Activated naive CD4-positive, alpha-beta T cell treated with anti-CD3 and anti-CD28 coated beads for 36 hours (primary cell): ENCODE measurements at places on chromosomes 1 and 21. TPM values are rescaled to one million over a fixed set of nuclear protein-coding genes. Genes with fewer than 3 reads are reported as not detected.

DNA sequence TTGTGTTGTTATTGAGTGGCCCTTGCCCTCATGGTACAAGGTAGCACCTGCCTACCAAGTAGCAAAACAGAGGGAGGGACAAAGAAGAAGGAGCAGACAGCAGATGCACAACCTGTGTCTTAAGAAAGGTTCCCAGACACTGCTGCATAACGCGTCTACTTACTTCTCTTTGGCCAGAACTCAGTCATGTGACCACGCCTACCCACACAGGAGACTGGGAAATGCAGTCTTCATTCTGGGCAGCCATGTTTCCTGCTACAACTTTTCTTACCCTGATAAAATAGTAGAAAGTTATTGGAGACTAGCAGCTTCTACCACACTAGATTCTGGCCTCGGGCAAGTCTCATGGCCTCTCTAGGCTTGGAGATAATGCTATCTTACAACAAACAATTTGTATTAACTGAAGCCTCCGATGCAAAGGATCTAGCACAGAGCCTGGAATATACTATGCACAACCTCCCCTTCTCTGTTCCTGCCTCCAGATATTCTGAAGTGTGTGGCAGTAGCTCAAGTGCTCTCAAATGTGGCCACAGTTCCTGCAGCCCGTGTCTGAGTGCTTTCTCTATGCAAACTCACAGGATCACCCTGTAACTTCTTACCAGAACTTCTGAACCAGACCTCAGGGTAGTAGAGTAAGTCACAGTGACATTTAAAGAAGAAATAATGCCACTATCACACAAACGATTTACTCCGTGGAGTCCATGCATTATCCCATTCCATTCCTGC, 34.1 kb upstream of the BTG2 start:
- no peaks in the 10 kb centered on the region for H3K36me3 ChIP-seq
- H3K4me3 ChIP-seq, result no peak overlapping the region
- H3K4me1 ChIP-seq, result peaks cover 45% of the 10 kb centered on the region
- peak overlapping the region; percentile 69 for H3K27ac ChIP-seq
- no peaks in the 10 kb centered on the region for H3K27me3 ChIP-seq

DNA sequence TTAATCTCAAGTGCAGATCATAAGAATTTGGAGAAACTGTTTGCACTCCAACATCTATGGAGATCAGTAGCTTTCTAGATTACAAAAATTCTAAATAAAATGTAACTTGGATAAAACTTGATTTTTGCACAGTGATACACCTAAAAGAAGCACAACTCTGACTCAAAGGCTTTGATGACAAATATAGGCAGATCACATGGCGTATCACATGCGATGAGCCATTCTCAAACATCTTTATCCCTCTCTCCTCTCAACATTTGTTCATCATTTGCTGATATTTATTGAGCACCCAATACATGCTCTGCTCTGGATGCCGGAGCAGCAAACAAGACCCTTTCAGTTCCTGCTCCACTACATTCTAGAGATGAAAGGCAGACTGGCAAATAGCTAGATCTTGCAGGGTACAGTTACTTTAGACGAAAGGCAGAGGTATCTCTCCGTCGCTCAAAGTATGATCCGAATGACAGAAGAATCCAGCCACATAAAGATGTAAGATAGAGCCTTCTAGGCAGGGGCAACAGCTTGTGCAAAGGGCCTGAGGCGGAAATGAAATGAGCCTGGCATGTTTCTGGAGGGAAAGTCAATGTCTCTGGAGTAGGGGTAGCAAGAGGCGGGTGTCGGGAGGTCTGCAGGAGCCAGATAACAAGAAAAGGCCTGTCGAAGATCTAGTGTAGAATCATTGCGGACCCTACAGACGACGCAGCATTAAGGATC, 145.8 kb upstream of the ERRFI1 start:
- H3K4me1 ChIP-seq, result peaks cover 24% of the 10 kb centered on the region
- no peak for DNase-seq
- no peak overlapping the region for H3K27ac ChIP-seq
- no peaks in the 10 kb centered on the region for H3K36me3 ChIP-seq

DNA sequence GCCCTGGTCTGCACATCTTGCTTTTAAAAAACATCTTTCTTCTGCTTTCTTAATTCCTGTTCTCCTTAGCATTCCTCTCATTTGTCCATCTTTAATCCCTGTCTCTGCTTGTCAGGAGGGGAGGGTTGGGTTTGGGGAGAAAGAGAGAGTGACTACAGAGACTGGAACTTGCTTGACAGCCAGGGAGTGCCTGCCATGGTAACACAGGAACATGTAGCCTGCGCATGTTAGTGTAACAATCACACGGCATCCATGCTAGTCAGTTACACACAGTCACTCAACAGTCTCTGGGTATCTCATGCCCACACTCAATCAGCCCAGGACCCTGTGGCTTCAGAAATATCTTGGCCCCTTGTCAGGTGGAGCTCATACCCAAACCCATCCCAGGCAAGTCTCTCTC, 818 bp upstream of the TFAP2E start:
- H3K27ac ChIP-seq, result no peak overlapping the region
- peaks cover 20% of the 10 kb centered on the region for H3K27me3 ChIP-seq
- no peak overlapping the region for H3K4me3 ChIP-seq
- no peak for DNase-seq
- peaks cover 7% of the 10 kb centered on the region for H3K4me1 ChIP-seq
- H3K36me3 ChIP-seq, result no peaks in the 10 kb centered on the region

- no peaks in the 10 kb centered on the region for H3K36me3 ChIP-seq
- DNase-seq, result no peak
- H3K27ac ChIP-seq, result no peak overlapping the region
- no peak overlapping the region for H3K4me3 ChIP-seq
These were observed 105.5 kb downstream of the LYPLAL1 start for GRCh38 chr1:219279017-219279770.

Gene GNAT2
- total RNA-seq, result 0.22 TPM

DNA sequence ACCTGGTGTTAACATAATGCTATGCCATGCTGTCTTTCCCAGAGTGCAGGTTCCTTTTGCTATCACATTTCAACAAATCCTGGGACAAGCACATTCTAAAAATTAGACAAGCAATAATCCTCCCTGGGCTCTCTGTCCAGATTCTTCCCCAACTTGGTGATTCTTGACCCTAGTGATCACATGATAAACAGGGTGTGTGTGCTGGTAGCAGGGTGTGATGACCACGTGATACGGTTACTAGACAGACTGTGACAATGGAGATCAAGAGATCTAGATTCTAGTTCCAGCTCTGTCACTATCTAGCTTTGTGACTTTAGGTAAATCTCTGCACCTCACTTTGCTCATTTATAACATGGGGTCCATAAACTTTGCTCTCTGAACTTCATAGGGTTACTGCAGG, 61.9 kb upstream of the HSD17B7 start:
- no peak overlapping the region for H3K27ac ChIP-seq
- no peaks in the 10 kb centered on the region for H3K36me3 ChIP-seq
- DNase-seq, result no peak
- H3K4me1 ChIP-seq, result no peaks in the 10 kb centered on the region

Gene BEST4
- total RNA-seq, result 0.79 TPM

GRCh38 chr1:85850238-85850637, 142.0 kb upstream of the ZNHIT6 start:
- no peak for DNase-seq
- H3K27ac ChIP-seq, result no peak overlapping the region
- no peaks in the 10 kb centered on the region for H3K27me3 ChIP-seq
- H3K4me3 ChIP-seq, result no peak overlapping the region
- no peaks in the 10 kb centered on the region for H3K4me1 ChIP-seq
- no peaks in the 10 kb centered on the region for H3K36me3 ChIP-seq

DNA sequence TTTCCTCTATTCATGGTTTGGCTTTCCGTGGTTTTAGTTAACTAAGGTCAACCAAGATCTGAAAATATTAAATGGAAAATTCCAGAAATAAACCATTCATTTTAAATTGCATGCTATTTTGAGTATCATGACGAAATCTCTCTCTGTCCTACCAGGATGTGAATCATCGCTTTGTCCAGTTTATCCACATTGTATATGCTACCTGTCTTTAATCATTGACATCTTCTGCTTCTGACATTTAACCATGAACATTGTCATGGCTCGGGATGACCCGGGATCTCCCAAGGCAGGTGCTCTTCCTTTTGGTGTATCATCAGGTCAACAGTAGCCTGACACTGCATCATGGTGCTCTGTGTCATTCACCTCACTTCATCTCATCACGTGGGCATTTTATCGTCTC, 125.5 kb upstream of the HNRNPU start:
- H3K4me3 ChIP-seq, result no peak overlapping the region
- H3K36me3 ChIP-seq, result no peaks in the 10 kb centered on the region
- no peaks in the 10 kb centered on the region for H3K4me1 ChIP-seq
- no peak for DNase-seq

- H3K4me3 ChIP-seq, result no peak overlapping the region
- no peaks in the 10 kb centered on the region for H3K4me1 ChIP-seq
- no peaks in the 10 kb centered on the region for H3K36me3 ChIP-seq
- no peak overlapping the region for H3K27ac ChIP-seq
These were observed 62.9 kb downstream of the TRABD2B start for GRCh38 chr1:47934243-47934805.

DNA sequence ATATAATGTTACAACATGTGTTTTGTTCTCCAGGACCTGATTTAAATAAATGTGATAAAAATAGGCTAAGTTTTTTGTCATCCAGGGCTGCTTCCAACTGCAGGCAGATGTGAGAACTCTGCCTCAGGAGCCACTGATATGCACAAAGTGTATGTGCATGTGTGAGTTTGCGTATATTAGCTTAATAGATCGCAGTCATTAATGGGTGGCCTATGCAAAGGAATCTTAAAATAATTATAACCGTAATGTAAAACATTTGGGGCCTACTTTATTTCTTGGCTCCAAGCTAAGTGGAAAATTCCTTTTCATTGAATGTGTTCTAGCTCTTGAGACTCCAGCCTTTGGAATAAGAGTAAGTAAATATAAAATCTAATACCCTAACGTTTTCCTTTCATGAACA, 16.8 kb downstream of the DHX9 start:
- no peak overlapping the region for H3K4me3 ChIP-seq
- H3K27me3 ChIP-seq, result no peaks in the 10 kb centered on the region
- DNase-seq, result no peak
- H3K4me1 ChIP-seq, result peaks cover 24% of the 10 kb centered on the region
- no peak overlapping the region for H3K27ac ChIP-seq
- H3K36me3 ChIP-seq, result peaks cover 64% of the 10 kb centered on the region

GRCh38 chr1:170776777-170777176, 112.8 kb downstream of the PRRX1 start:
- no peaks in the 10 kb centered on the region for H3K4me1 ChIP-seq
- DNase-seq, result no peak
- no peak overlapping the region for H3K27ac ChIP-seq
- no peaks in the 10 kb centered on the region for H3K27me3 ChIP-seq

DNA sequence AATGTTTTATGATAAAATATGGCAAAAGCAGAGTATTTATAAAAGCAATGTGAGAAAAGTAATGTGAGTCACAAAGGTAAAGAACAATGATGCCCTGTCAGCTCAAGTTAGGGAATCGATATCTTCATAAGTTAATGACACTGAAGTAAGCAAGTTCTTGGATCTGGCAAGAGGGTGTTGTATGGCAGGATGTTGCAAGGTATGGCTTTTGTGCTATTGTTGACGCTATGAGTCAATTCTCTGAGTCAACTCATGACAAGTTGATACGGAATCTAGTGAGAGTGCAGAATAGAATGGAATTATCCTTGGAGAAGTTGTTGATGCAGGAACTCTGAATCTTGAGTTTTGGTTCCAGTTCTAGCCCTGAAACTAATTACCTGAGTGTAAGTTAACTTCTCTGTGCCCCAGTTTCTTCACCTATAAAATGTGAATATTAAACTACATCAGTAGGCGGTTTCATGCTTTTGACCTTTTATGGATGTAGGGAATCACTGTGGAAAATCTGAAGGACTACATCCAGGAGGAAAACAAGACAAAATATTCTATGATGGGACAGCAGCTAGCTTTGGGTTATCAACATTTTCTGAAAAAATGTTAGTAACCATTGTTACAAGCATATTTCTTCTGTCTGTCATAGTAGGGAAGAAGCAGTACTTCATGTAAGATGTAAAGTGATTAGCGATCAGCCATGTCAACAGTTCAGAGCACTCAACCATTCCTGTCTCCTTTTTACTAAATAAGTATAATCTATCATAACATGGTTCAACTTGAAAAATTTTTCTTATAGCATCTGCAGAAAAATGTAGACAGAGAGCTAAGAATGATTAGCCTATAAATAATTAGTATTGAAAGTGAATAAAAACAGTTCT, 96.9 kb downstream of the ATP6V1G3 start:
- no peak for DNase-seq
- H3K4me3 ChIP-seq, result no peak overlapping the region
- no peaks in the 10 kb centered on the region for H3K4me1 ChIP-seq
- H3K27me3 ChIP-seq, result no peaks in the 10 kb centered on the region

GRCh38 chr1:208510192-208510952, 266.2 kb upstream of the PLXNA2 start:
- no peak overlapping the region for H3K27ac ChIP-seq
- H3K4me3 ChIP-seq, result no peak overlapping the region
- no peak for DNase-seq
- H3K36me3 ChIP-seq, result no peaks in the 10 kb centered on the region

- peaks cover 16% of the 10 kb centered on the region for H3K27me3 ChIP-seq
- peaks cover 2% of the 10 kb centered on the region for H3K4me1 ChIP-seq
- DNase-seq, result no peak
- H3K4me3 ChIP-seq, result no peak overlapping the region
- H3K36me3 ChIP-seq, result no peaks in the 10 kb centered on the region
These were observed 21.1 kb upstream of the SLC22A15 start for GRCh38 chr1:115955228-115955627.

Gene TEX38
- not detected for total RNA-seq

- no peak overlapping the region for H3K4me3 ChIP-seq
- peaks cover 8% of the 10 kb centered on the region for H3K36me3 ChIP-seq
- H3K27ac ChIP-seq, result no peak overlapping the region
- no peak for DNase-seq
- H3K27me3 ChIP-seq, result no peaks in the 10 kb centered on the region
These were observed 149.1 kb upstream of the HP1BP3 start for GRCh38 chr1:20936216-20936615.

DNA sequence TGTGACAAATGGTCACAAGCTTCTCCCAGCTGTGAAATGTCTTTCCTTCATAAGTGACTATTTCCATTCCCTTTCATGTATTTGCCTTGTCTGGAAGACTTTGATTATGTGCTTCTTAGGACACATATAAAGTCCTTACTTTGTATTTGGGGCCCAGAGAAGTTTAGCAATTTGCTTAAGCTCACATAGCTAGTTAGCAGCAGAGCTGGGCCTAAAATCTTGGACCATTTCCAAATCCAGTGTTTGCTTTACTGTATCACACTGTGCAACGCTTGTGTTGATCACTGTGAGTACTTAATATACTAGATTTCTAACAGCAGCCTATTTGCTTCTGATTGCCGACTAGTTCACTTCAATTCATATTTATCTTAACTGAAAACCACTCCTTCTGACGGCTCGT, 2.2 kb upstream of the KCNA3 start:
- H3K4me1 ChIP-seq, result peaks cover 13% of the 10 kb centered on the region
- no peak for DNase-seq
- peaks cover 21% of the 10 kb centered on the region for H3K36me3 ChIP-seq
- no peaks in the 10 kb centered on the region for H3K27me3 ChIP-seq
- H3K4me3 ChIP-seq, result no peak overlapping the region

Gene CENPL
- 31.9 TPM for total RNA-seq
